ENCODE measurements at places on chromosomes 5 and 9.

- DNase-seq, result no peak
Observed at GRCh38 chr5:131067636-131068035, 97.4 kb downstream of the HINT1 start.

DNA sequence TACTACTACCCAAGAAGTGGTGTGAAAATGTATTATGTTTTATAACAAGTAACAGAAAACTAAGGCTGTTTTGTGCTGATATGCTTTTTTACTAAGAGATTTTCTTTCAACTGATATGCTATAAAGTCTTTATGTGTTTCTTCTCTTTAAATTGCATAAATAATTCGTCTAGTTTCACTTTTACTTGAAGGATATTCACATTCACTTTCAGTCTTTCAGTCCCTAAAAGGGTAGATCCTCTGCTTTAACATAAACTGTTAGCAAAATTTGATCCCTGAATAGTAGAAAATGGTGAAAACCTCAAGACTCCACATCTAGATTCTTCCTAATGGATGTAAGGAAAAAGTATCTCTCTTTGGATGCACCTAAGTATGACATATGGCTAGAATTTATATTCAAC is 69.0 kb upstream of the FST start:
- DNase-seq, result no peak

GRCh38 chr5:103414604-103415003 is 148.0 kb downstream of the NUDT12 start:
- no peak for DNase-seq

GRCh38 chr9:73023025-73023541 is 70.2 kb upstream of the ALDH1A1 start:
- DNase-seq, result peak; percentile 12

- no peak for DNase-seq
Observed at GRCh38 chr5:134446938-134447337, 35.3 kb upstream of the CDKN2AIPNL start.

DNA sequence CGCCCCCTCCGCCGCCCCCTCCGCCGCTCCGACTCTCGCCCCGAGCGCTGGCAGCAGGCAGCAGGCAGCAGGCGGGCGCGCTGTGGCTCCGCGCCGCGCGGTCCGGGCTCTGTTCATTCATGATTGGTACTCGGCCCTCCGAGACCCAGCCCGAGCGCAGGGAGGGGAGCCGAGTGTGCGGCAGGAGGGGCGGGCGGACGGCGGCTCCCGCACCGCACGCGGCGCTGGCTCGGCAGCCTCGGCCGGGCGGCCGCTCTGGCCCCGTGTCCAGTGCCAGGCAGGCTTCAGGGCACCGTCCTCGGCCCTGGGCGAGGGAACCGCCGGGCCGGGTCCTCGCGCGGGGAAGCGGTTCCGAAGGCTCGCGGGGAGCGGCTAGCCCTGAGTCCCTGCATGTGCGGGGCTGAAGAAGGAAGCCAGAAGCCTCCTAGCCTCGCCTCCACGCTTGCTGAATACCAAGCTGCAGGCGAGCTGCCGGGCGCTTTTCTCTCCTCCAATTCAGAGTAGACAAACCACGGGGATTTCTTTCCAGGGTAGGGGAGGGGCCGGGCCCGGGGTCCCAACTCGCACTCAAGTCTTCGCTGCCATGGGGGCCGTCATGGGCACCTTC is at the start of gene KCNIP1:
KCNIP1 (plus strand) TSS at position 31 of the 607 bp plus-strand sequence.
- DNase-seq, result no peak

DNA sequence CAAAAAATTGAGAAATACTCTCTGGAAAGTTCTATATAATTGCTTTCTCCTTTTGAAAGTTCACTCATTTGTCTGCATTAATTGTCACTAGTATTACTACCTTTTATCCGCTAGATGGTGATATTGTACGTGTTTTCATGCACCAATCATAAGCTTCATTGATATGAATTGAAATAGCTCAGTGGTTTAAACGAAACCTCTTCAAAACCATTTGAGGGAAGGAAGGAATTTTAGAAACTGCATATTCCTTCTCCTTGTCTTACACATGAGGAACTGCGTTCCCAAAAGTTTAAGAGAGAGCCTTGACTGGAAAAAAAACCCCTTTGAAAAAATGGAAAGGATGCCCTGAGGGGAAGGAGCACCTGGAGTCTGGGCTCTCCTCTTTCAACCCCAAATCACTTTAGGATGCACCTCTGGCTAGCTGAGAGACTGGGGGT is 98.6 kb downstream of the YTHDC2 start:
- no peak for DNase-seq

DNA sequence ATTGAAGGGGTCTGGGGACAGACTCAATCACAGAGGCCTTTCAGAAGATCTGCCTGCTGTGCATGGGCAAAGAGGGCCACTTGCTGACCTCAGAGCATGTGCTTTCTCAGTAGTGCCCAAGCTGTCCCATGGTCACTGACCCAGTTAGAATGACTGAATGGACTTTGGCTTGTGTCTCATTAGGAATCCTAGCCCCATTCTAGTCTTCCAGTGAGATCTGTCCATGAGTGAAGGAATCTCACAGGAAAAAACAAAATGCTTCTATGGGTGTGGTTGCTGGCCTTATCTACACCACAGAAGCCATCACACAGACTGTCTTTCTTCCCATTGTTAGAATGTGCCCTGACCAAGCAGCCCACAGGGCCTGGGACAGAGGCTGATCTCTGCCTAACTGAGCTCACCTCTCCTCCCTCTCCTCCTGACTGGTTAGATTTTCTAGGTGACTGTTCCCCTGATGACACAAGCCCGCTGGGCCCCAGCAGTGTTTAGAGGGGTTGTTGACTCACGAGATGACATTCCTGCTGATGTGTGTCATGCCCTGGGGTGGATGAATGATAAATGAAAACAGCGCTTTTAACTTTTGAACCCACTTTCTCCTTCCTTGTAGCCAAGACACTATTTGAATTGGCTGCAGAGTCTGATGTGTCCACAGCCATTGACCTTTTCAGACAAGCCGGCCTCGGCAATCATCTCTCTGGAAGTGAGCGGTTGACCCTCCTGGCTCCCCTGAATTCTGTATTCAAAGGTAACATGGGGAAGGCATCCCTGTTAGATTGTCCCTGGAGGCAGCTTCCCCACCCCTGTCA is 24.8 kb downstream of the TGFBI start:
- no peak for DNase-seq

DNA sequence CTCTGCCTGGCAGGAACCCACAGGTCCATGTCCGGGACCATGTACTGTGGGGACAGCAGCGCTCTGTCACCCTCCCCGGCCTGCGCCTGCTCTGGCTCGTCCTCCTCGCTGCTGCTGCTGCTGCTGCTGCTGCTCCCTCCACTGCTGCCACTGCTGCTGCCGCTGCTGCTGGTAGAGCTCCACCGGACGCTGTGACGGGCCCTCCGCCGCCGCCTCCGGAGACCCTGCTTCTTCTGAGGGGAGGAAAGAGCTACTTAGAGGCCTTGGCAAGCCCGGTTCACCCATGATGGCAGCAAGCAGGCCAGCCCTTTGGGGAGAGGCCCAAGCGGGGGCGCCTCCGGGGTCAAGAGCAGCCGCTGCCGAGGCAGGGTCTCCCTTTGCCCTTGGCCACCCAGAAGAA is 10.0 kb upstream of the CARD9 start:
- DNase-seq, result no peak

- no peak for DNase-seq
Observed at GRCh38 chr5:14668181-14668591, 3.7 kb downstream of the OTULIN start.

GRCh38 chr5:126450346-126450745 is 27.1 kb downstream of the GRAMD2B start:
- DNase-seq, result no peak

- DNase-seq, result peak; percentile 84
Observed at GRCh38 chr9:137590469-137591383, at the start of gene ZMYND19. TSS of gene ZMYND19 (minus strand) at chr9:137590512. CDS start at chr9:137590263, 249 bp downstream.

- DNase-seq, result no peak
Observed at GRCh38 chr5:50967009-50967562, 300.6 kb downstream of the PARP8 start.

GRCh38 chr5:38059876-38060275 is 198.5 kb upstream of the EGFLAM start:
- no peak for DNase-seq

GRCh38 chr5:115460472-115460871 is 84.1 kb downstream of the FEM1C start:
- no peak for DNase-seq

DNA sequence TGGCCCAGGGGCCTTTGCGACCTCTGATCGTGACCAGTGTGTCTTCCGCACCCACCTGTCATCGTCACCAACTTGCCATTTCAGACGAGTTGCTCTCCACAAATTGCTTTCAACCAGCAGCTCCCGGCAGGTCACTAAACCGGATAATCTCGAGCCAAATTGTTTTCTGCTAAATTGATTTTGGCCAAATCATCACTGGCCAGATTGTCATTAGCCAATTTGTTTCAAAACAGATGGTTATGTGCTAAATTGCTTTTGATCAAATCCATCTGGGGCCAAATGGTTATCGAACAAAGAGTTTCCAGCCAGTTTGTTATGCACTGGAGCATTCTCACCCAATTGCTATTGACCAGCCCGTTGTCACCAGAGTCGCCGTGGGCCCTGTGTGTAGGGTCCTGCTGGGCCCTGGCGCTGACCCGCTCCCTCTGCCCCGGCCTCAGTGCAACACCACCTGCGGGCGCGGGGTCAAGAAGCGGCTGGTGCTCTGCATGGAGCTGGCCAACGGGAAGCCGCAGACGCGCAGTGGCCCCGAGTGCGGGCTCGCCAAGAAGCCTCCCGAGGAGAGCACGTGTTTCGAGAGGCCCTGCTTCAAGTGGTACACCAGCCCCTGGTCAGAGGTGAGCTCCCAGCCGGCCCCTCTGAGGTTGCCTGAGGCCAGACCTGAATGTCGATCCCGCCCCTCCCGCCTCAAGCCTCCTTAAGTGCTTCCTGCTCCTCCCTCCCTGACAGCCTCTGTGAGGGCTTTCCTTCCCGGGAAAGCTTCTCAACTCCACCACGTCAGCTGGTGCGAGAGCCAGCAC is 35.6 kb downstream of the ADAMTSL2 start:
- no peak for DNase-seq

DNA sequence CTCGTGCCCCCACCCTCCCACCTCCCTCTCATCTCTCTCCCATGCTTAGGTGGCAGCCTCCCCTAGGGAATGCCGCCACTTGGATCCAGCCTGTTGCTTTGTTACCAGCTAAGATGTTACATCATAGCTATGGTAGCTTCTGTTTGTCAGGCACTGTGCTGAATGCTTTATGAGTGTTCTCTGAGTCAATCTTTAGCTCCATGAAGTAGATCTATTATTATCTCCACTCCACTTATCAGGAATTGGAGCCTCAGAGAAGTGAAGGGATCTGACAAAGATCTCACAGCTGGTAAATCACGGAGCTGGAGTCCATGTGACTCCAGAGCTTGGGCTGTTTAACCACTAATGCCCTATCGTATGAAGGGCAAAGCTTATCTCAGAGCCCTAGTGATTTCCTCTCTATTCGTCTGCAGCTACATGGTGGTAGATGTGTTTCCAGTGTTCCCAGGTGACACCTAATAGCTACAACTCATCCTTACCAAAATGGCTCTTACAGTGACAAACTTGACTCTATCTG is 54.1 kb downstream of the GARNL3 start:
- DNase-seq, result no peak

GRCh38 chr5:32110111-32110696 is 63.9 kb downstream of the GOLPH3 start:
- DNase-seq, result no peak

- DNase-seq, result no peak
Observed at GRCh38 chr9:72574156-72574810, 52.9 kb downstream of the TMC1 start.

- no peak for DNase-seq
Observed at GRCh38 chr5:128695791-128696530, 157.9 kb upstream of the FBN2 start.

DNA sequence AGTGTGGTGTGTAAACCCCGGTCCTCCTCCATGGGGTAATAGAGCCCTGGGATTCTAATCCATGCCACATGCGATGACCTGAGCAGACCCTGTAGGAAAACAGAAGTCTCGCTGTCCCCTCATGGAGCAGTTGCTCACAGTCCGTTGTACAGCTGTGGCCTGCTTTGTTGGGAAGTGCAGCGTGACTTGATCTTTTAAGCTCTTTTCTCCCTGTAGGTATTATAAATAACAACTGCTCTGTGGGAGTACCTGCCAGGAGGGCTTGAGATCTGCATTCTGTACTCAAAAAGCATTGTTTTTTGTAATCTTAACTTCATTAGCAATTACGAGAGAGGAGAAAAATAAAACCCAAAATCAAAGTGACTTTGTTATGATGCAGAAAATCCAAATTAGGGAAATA is 17.3 kb downstream of the MEGF10 start:
- DNase-seq, result no peak

GRCh38 chr9:135494791-135495559 is 5.5 kb upstream of the MRPS2 start:
- DNase-seq, result no peak

- no peak for DNase-seq
Observed at GRCh38 chr9:35048511-35048910, 23.9 kb downstream of the VCP start.

Measured in putamen (tissue), 1 donor.